Stimulated activated CD4-positive, alpha-beta T cell treated with anti-CD3 and anti-CD28 coated beads, Interleukin-1b, Interleukin-23, amount 100 ng/mL, for 1 hour (primary cell): ENCODE measurements at places on chromosomes 12 and 14.

DNA sequence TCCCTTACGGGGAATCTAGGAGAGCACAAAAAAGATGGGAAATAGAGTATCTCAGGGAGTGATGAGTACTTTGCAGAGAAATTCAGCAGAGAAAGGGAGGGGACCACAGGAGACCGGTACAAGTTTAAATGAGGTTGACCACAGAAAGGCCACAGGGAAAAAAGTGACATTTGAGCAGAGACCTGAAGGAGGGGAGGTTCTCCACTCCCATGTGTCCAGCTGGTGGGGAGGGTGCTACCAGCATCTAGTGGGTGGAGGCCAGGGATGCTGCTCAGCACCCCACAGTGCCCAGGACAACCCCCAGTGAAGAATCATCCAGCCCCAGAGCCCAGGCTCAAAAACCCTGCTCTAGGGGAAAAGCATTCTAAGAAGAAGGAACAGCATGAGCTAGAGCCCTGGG lies 34.6 kb downstream of the TESC start:
- DNase-seq: no peak

DNA sequence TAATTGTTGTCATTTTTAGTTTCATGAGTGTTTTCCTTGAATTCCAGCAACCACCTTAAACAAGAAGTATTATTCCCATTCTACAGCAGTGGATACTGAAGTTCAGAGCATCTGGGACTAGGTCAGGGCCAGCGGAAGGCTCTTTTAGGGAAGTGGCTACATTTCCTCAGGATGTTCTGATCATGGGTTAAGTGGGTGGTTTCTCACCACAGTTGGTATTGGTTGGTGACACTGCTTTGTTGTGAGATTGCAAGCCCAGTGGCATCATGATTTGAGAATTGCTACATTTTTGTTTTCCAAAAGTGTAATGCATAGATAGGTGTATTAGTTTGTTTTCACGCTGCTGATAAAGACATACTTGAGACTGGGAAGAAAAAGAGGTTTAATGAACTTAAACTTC lies 47.1 kb downstream of the SYNE2 start:
- no peak for DNase-seq

GRCh38 chr12:98149691-98150210 lies 365.6 kb upstream of the TMPO start:
- DNase-seq: no peak

DNA sequence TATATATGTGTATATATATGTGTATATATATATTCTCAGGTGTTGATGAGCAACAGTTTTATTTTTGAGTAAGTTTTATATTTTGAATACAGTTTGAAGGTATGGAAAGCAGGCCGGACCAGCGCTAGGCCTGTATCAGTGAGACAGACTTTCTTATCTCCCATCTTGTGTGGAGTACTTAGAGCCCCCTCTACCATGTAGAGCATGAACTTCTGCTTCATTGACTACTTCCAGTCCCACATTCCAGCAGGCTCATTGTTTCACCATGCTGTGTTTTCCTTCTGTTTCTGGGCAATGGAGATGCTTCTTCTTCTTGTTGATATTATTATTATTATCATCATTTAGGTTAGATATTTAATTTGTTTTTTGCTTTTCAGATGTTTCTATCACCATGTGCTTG lies 76.4 kb downstream of the SLC16A7 start:
- DNase-seq: no peak

DNA sequence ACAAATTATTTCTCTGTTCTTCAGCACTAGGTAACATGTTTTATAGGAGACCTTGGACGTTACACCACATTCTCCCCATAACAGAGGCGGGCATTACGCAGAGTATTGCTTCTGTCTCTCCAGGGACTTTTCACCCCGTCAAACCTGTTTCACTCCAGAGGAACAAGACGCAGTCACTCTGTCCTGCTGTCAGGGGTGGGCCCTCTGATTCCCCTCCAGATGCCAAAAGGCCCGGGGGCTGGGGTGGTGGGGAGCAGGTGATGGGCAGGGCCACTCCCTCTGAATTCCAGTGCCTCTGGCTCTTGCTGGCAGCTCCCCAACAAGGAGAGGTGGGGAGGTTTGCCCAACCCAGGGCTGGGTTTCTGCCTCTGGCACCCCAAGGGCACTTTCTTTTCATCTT lies 71.9 kb downstream of the NTF3 start:
- DNase-seq: no peak
